ENCODE measurements at places on chromosomes 4 and X.

DNA sequence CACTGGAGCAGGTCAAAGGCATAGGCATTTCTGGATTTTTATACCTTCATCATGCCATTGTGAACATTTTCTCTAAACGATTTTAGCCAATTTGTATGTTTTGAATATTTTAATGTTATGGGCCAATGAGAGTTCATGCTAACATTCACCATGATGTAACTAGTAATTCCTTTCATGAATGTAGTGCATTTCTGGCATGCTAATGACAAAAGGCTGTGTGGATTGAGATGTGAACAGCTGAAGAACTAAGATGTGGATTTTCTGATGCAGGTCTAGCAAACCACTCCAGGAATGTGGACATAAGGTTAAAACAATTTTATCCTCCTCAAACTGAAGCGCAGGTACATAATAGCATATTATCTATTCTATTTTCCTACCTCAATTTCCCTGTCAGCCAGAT lies 269.4 kb downstream of the NLGN4X start:
- DNase-seq = no peak

GRCh38 chr4:129900430-129900953 lies 804.5 kb downstream of the C4orf33 start:
- DNase-seq = no peak

DNA sequence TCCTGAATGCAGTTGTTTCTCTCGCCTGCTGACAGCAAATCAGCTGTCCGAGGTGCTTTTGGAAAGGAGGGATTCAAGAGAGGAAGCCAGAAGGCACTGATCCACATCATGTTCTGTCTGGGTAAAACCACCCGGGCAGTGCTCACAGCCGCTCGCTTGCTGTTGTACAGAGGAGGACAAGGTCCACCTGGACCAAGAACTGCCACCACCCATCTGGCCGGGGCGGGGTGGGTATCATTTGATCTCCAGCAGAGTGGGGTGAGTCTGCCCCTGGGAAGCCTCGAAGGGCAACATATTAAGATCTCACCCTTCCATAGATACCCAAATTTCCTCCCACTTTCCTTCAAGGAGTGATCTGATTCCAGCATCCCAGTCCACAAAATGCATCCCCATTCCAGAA lies 113.1 kb downstream of the DCTD start:
- no peak for DNase-seq

DNA sequence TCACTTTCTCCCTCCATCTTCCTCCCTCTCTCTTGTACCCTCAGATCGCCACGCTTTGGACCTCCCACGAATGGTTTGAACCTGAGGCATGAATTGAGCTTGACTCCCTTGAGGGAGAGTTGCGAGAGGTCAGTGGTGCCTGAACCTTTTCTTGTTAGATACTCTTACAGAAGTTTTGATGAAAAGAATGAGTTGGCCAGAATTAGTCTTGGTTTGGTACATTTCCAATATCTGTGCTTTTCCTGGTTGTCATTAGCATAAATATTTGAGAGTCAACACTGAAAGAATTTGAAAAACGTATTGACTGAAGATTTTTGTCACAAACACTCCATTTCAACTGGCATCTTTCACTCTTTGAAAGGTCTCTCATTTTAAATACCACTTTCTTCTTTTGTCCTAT lies 510.6 kb upstream of the DIPK2B start:
- no peak for DNase-seq

- DNase-seq = peak; percentile 12
Observed at GRCh38 chrX:83771664-83772063, 89.3 kb upstream of the CYLC1 start.

DNA sequence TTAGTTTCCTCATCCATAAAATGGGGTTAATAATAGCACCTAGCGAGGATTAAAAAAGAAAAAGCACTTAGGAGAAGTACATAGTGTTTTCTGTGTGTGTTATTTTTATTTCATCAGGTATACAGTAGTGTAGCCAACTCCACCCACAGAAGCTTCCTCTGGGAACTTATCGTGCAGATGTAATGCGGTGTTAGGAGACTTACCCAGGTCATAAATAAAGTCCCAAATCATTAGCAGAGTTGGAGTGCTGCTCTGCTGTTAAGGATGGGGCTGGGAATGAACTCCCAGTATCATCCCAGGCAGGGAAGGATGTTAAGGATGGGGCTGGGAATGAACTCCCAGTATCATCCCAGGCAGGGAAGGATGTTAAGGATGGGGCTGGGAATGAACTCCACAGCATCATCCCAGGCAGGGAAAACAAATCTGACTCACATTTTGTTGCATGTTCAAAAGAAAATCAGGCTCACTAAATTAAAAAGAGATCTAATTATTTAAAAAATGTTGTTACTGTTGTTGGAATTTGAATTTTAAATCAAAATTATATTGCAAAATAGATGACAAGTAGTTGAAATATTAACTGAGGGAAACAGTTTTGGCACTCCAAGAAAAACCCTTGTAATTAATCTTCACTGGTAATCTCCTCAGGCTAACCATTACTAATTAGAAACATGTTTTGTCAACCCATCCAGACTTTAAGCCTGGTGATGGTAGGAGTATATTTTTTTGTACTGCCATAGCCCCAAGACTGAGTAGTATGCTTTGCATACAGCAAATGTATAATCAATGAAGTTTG lies 10.2 kb upstream of the SFRP2 start:
- DNase-seq = peak; percentile 47

DNA sequence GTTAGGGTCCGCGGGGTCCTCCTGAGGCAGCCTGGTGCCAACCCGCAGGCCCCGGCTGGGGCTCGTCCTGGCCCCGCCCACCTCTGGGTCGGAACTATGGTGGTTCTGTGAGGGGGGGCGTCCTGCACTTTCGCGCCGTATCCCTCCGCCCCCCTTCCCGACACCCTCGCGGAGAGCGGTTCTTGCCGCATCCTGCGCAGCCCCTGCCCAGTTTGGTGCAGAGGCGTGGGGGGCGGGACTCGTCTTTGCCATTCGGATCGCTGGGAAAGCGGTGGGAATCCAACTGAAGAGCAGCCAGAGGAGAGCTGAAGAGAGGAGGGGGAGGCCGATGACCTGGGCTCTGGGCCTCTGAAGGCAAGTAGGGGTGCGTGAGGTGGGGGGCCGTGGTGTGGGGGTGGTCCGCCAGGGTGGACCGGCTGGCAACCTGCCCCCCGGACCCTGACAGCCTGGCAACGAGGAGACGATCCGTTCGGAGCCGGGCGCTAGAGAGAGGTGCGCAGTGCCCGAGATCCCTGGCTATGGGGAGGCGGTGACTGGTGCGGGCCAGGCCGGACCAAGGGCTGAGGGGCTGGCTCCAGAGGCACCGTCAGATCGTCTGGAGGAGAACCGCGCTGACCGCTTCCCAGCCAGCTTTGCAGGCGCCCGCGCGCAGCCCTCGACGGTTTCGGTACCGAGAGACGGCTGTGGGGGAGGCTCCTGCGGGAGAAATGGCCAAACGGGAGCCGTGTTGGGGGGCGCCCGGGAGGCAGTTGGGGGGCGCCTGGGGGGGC lies at the start of gene GPRASP1:
GPRASP1 (plus strand) TSS at position 242 of the 770 bp plus-strand sequence. CDS start 2,431 bp downstream, outside the sequence.
- peak; percentile 55 for DNase-seq

DNA sequence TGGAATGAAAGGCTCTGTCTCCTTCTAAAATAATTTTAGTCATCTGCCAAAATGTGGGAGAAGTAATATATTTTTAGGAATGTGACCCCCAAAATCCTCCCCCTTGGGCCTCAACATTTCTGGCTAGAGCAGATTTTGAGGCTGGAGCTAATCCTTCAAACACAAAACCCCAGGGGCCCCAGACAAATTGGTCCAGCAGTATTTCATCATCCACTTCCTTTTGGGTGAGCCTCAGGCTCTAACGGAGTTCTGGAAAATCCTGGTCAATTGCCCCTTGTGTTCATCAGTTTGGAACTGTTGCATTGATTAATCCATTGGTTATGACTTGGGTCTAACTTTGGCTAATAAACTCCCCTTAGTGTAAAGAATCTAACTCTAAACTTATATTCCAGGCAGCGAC lies 67.4 kb upstream of the PCDH19 start:
- DNase-seq = no peak

DNA sequence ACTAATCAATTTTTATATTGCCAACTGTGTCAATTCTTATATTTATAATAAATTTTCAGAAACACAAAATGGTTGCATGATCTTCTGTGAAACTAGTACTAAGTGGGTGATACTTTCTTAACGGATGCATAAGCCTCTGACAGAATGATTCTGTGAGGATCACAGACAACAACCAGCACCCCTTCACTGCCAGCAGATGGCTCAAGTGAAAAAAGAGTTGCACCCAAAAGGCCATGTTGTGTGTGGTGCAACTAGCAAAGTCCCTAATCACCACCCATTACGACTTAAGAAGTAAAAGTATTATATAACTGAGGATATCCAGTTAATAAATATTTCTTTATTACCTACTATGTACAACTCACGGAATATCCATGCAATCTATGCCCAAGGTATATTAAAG lies 334.0 kb downstream of the PCDH19 start:
- DNase-seq = no peak

DNA sequence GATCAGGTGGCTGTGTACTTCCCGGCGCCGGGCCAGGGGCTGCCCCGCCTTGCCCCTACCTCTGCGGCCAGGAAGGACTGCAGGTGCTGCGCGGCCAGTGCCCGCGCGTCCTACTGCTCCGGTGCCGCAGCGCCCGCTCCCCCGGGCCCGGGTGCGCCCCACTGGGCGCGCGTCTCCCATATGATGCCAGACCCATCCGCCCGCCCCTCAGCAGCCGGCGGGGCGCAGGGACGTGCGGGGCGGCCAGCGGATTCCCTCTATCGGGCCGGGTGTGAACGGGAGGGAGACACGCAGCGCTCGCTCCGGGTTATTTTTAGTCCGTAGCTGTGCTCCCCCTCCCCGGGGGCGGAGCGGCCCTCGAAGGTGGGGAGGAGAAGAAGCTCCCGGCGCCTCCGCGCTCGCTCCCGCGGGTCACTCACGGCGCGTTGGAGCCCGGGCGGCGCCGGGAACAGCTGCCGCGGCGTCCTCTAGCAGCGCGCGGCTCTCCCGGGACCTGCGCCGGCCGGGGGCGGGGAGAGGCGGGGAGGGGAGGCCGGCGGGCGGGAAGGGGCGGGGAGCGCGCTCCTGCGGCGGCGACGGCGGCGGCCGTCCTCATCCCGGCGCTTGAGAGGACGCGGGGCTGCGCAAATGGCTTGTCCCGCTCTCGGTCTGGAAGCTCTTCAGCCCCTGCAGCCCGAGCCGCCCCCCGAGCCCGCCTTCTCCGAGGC lies 103.6 kb downstream of the UCHL1 start:
- peak; percentile 91 for DNase-seq

GRCh38 chr4:175961604-175962003 lies 104.0 kb upstream of the WDR17 start:
- DNase-seq = no peak

DNA sequence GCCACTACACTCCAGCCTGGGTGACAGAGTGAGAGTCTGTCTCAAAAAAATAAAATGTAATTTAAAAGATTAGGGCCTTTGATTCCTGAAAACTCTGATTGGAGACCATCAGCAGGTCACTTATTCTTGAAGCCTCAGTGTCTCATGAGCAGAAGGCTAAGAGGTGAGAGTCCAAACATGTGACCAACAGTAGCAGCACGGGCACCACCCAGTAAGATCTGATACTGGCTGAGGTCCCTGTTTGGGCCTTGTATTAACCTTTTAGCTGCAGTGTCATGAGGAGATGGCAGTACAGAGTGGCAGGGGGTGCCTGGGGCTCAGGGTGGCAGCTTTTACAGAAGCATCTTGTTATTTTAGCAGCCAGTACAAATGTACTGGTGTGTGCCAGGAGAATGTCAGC lies 89.3 kb downstream of the FHDC1 start:
- no peak for DNase-seq

DNA sequence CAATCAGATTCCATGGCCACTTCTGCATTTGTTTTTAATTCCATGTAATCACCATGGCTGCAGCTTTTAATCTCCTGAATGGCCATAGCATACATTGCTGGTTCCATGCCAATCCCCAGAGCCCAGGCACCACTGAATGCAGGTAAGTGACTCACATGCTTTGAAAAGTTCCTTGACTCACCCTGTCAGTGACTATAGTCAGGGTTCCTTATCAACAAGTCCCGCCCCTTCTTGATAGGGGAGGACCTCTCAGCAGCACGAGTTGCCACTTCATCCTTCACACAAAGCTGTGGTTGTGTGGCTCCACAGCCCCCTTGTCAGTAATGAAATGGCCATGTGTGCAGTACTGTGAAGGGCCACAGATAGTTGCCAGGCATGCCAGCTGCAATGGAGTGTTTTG lies 516.6 kb downstream of the PPARGC1A start:
- DNase-seq = peak; percentile 20

DNA sequence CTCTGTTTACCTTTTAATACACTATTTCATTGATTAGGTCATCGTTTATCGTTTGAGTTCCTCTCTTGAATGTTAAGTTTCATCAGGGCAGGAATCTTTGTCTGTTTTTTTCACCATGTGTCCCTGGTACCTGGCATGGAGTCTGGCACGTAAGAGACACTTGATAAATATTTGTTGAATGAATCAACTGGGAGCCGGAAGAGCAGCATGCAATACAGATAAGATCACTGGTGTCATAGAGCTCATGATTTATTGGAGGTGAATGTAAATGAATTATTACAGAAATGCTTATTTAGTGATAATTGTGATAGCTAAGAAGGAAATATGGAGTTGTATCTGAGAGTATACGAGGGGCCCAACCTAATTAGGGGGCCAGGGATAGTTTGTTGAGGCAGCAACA lies 62.8 kb downstream of the UCHL1 start:
- DNase-seq = no peak

DNA sequence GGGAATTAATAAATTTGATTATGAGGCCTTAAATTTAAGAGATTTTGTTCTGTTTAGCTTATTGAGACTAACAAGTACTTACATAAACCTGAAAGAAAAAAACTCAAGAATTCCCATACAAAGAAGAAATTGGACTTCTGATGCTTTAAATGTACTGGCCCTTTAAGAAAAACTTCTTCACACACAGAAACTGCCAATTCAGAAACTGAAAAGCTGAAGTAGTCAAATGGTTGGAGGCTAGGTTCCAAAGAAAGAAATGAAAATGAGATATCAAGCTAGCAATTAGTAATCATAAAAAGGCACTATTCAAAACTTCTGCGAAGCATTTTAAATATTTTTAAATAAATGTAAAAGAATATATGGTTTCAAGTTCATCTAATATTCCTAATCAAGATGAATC lies 151.3 kb downstream of the THOC2 start:
- DNase-seq = no peak

DNA sequence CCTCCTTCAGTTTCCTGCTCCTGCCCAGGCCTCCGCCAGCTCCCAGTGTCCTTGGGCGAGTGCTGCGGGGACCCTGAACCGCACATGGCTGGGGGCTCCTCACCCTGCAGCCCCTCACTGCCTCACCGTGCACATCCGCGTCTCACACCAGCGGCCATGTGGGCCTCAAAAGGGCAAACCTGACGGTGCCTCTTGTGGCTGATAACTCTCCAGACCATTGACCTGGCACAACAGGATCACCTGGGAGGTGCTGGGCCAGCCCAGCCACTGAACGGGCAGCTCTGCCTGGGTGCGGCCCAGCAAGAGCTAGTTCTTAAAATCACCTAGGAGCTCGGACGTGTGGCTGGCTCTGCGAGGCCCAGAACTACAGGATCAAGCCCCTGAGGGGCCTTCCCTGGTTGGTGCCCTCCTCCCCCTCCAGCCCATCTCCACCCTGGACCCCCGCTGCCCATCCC lies 4.1 kb upstream of the S100P start:
- DNase-seq = no peak

- DNase-seq = no peak
Observed at GRCh38 chrX:133970076-133970475, 15.3 kb downstream of the GPC3 start.

All from NCI-H82 (cell line).